SHP77 treated with DMSO at 0.1 percent for 48 hours (cell line): ENCODE measurements at places on chromosomes 16 and 17.

- DNase-seq, result no peak
Observed at GRCh38 chr16:60686824-60687223, 1349.4 kb downstream of the CDH8 start.

DNA sequence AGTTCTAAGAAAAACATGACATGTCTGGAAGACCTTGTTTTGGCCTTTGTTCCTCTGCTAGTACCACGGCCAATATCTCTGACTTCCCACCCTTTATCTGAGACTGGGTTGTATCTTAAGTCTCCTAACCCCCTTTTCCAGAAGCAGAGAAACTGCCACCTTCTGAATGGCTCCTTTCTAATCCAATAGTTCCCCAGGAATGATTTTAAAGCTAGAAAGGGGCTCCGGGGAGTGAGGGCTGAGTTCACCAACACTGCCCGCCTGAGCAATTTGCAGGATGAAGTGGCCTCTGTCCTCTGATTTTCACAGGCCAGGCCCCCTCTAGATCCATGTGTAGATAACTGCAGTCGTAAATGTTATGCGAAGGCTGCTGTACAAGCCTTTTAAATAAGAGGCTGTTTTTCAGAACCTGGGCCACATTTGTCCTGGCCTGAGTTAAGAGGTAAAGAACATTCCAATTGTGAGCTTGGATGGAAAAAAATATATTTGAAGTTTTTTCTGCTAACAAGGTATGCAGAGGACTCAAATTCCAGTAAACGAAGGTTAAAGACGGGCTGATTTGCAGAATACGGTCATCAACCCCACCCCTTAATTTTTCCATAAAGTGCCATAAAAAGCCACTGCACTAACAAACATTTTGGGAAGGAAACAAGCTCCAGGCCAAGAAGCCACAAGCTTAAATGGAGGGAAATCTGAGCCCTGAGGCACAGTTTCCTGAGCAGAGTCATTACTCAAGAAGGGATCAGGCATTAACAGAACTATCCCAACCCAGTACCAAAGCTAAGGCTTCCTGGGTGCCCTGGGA lies 117.0 kb upstream of the MAF start:
- DNase-seq, result no peak

DNA sequence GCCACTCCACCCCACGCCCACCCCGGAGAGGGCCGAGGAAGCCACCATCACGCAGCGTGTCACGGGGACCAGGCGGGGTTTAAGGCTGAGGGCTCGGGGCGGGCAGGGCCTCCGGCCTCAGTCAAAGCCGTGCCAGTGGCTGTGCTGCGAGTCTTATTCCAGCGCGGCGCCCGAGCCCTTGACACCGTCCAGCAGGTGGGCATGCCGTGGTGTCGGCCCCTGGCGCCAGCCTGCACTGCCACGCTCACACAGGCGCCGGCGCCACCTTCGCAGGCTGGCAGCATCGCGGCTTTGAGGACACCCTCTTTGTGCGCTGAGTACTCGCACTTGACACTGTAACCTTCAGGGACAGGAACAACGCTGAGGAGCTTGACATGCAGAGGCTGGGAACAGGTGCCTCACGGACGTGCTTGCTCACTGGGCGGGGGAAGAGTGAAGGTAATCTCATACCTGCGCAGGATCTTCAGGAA lies 34.0 kb upstream of the ZNF629 start:
- no peak for DNase-seq

DNA sequence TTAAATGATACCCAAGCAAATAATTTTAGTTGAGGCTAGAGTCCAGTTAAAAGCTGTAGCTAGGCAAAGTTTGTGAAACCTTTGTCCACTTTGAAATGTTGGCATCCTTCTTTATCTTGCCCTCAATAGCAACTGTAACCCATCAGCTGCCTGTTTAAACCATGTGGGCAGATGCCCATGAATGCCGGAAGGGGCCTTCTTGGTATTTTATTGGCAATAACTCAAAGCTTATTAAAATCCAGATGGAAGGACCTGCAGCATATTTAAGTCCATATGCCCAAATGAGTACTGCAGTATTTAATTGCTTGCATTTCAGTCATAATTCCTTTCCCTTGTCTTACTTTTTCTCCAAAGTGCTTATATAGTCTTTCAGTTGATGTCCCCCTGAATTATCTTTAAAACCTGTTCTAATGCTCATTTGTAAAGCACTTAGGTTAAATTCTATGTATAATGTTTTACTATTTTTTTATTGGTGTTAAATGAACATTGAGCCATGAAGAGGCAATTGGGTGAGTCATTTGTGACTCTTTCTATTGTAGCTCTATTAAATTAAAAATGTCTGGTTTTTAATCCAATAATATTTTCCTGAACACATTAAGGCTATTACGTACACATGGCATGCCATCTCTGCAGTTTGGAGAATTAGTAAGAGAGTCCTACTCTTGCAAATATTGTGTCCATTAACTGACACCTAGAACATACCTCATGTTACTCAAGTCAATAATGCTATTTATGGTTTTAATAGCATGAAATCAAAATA lies 225.3 kb downstream of the KCNJ2 start:
- no peak for DNase-seq
